Breast epithelium (tissue), 4 donors: ENCODE measurements at places on chromosomes 5 and 9. TPM values are rescaled to one million over a fixed set of nuclear protein-coding genes. Genes with fewer than 3 reads are reported as not detected.

DNA sequence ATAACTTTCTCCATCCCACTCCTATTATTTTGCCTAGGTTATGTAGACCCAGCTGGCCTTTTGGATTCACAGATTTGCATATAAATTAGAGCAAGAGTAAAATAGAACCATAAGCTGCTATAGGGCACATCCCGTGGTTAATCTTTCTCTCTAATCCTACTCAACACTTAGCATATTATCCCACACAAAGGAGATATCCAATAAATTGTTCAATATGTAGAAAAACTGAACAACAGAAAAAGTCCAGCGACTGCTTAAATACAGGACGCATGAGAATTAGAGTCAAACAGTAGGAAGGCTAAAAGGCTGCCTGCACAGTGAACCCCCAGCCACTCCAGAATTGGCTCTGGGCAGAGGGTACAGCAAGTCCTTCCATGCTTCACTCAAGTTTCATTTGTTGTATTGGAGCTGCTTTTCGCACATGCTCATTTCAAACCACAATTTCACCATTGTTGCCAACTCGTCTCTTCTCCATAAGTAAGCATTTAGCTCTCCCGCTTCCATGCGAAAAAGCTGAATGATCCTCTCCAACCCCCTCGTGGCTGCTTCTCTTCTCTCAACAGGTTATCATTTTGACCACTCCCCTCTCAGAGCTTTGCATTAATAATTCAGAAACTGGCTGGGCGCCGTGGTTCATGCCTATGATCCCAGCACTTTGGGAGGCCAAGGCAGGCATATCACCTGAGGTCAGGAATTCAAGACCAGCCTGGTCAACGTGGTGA lies 14.1 kb upstream of the IQGAP2 start:
- no peak for DNase-seq

DNA sequence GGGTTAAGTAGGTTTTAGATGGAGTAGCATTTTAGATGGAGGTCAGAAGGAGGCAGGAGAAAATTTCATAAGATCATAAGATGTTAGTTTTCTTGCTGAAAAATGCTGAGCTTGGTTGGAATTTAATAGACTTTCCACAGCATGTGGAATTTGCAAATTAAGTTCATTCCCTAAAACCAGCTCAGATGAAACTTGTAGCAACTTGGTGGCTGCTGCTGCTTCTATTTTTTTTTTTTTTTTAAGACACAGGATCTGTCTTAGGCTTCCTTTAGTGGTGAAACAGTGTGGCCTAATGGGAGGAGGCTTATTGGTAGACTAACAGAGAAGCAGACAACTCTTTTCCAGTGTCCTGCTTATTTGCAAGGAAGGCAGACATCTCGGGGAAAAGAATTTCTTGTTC lies 154.5 kb downstream of the AOPEP start:
- DNase-seq, result no peak

DNA sequence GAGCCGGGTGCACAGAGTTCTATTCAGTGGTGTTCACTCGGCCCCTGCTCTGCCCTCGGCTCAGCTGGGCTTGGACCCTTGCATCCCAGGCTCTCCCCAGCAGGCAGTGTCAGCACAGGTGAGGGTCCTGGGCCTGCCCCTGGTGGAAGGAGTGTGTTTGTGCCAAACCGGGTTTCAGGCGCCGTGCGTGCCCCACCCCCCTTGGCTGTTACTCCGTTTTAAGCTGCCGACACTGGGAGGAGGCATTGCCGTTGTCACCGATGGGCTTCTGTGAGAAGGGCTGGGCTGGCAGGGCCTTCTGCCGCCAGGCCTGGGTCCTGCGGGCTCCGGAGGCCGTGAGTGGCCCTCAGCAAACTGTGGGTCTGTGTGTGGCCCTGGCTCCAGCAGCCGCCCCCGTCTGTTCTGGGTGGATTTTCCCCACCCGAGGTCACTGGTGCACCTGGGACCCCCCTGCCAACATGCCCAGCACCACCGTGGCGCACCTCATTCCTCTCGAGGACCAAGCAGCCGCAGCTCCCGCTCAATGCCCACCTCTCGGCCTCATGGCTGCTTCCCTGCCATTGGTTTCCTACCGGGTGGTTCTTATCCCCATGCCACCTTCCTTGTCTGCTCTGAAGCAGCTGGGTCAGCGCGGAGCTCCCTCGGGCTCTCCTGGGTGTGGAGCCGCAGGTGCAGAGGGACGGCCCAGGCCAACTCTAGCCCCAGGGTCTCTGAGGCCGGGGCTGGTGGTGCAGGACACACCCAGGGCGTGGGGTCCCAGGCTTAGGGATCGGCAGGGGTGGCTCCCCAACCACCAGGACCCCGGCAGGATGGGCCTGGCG lies 44.3 kb upstream of the EXOC3 start:
- DNase-seq, result peak; percentile 12

DNA sequence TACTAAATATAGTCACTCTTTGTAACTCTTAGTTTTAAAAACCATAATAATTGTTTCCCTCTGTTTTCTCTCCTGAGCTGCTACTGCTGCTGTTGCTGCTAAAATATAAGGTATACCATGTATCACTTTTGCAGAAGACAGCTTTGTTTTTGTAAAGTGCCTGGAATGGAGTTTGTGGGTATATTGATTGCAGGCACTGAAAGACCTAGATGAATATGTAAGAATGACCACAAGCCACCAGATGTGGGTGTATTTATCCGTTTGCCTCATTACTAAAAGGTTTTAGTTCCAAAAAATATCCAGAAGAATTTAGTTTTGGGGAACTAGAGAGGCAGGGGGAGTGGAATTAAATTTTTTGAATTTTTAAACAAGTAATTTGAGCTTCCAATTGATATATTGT lies 151.1 kb upstream of the CDKN2B start:
- DNase-seq, result no peak

DNA sequence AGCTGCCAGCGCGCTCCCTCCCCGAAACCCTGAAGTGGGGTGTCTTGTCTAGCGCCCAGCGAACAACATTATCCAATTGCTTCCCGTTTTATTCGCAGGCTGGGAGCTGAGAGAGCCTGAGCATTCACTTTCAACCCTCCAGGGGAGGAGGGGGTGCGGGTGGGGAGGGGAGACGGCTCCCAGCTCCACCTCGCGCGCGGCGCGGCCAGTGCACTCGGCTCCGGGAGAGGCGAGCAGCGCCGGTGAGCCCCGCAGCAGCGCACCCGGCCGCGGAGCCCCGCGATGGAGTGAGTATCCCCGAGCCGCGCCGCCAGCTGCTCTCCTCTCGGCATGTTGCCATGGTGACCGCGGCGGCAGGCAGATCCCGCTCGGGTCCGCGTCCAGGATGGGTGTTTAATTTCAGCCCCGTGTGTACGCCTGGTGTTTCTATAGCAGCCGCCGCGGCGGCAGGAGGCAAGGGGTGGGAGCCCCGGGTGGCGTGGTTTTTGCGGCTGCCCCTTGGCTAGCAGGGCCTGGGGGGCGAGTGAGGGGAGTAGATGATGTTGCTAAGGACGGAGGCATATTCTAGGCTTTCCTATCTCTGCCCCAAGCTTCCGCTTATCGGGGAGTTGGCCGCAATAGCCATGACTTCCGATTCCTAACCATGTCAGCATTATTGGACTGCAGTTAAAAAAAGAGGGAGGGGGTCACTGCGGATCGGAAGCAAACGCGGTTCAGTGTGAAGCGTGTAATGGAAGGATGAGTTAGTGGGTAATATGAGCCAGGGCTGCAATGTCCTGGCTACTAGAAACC lies 139.2 kb upstream of the PALM2AKAP2 start:
- DNase-seq, result no peak

GRCh38 chr9:70692431-70692830 lies 278.0 kb upstream of the KLF9 start:
- no peak for DNase-seq

DNA sequence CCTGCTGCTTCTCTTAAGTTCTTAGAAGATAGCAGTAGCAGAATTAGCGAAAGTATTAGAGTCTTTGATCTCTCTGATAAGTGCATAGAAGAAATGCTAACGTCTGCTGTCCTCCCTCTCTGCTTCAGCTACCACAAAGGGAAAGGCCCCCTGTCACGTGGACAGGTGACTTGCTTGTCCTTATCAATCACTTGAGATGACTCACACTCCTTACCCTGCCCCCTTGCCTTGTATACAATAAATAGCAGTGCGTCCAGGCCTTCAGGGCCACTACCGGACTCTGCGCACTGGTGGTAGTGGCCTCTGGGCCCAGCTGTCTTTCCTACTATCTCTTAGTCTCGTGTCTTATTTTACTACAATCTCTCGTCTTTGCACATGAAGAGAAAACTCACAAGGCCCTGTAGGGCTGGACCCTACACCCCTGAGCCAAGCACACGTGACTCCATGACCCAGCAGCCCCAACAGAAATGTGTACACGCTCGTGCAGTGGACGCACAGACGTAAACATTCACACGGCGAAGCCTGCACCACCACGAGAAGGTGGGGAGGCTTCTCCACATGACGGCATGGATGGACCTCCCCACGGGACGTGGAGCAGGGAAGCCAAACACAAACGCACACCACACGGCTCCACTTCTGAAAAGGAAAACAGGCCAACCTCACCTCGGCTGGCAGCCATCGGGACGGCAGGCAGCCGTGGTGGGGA lies 38.3 kb downstream of the PNPLA7 start:
- DNase-seq, result no peak

Gene PDE6A
- 0.15 TPM for total RNA-seq
